ENCODE measurements at places on chromosomes 13 and 19.

- DNase-seq, result no peak
Observed at GRCh38 chr13:20689291-20689690, 14.2 kb upstream of the IL17D start.

GRCh38 chr13:97116754-97117153, 105.4 kb upstream of the MBNL2 start:
- DNase-seq, result no peak

DNA sequence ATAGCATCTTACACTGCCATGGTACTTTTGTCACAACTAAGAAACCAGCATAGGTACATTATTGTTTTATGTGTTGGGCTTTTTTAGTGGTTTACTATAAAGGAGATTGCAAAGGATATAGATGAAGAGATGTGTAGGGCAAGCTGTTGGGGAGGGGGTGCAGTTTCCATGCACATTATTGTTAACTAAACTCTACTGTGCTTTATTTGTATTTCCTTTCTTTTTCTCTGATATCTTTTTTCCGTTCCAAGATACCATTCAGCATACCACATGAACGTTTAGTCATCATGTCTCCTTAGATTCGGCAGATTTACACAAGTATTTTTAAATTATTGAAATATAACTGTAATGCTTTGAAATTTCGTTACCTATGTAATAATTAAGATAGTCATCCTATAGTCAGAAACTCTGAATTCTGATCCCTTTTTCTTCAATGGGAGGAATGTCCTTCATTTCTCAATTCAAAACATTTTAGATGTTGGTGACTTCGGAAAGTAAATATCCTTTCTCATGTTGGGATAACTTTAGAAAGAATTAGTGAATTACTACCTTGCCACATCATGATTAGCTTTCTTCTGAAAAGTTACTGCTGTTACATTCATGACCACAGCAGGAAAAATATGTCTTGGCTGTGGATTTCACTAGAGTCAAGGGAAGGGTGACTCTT, 82.8 kb downstream of the FRY start:
- DNase-seq, result no peak

- DNase-seq, result peak; percentile 9
Observed at GRCh38 chr13:22161871-22162270, 491.0 kb downstream of the FGF9 start.

GRCh38 chr19:35329323-35329722, 336 bp downstream of the CD22 start:
- DNase-seq, result no peak

Data from CD4-positive, alpha-beta T cell treated with Interleukin-1 beta for 1 hour (primary cell).